Stimulated activated CD8-positive, alpha-beta memory T cell treated with anti-CD3 and anti-CD28 coated beads, Interleukin-4, amount 100 ng/mL, for 4 hours (primary cell): ENCODE measurements at places on chromosomes 3 and 15.

GRCh38 chr3:142795332-142795731 is 71.5 kb downstream of the TRPC1 start:
- no peak for DNase-seq

DNA sequence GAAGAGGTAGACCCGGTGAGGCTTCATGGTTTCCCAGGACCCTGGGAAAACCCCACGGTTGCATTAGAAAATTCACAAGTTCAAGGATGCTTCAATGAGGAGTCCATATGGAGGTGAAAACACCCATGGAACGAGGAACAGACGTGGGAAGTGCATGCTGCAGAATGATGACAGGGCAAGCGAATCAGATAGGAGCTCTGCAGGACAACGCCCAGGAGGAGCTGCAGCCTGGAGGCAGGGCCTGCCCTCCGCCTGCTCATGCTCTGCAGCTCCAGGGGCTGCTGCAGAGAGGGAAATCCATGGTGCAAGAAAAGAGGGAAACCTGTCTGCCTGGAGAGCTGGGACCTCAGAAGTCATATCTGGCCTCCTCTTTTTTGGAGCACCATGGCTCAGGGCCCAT is 61.5 kb downstream of the NUP210 start:
- DNase-seq: no peak

GRCh38 chr3:177820683-177821316 is 623.5 kb upstream of the TBL1XR1 start:
- DNase-seq: no peak

- peak; percentile 40 for DNase-seq
These were observed 37.3 kb downstream of the ANP32A start for GRCh38 chr15:68783226-68784058.

GRCh38 chr3:171755015-171755589 is 55.2 kb downstream of the PLD1 start:
- no peak for DNase-seq

DNA sequence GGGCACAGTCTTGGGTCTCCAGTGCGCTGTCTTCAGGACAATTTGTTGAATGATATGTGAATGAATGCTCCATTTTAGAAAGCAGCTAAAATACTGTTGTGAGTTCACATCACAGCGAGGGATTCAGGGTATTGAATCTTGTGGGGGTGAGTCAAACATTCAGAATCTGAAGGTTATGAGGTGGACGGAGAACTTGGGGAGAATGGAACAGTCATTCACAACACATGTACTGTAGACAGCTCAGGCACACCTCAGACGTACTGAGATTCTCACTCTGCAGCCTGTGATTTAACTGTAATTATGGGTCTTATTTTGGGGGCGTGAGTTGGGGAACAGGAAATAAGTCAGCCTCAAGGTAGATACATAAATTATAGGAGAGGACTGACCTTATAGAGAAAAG is 13.9 kb downstream of the CRYBG3 start:
- DNase-seq: no peak

- no peak for DNase-seq
These were observed 5.5 kb upstream of the GP5 start for GRCh38 chr3:194404365-194405140.
